ENCODE measurements at places on chromosomes 6 and 20.
A peak's percentile ranks its signal among the peaks of the same experiment; 100 is the strongest.

DNA sequence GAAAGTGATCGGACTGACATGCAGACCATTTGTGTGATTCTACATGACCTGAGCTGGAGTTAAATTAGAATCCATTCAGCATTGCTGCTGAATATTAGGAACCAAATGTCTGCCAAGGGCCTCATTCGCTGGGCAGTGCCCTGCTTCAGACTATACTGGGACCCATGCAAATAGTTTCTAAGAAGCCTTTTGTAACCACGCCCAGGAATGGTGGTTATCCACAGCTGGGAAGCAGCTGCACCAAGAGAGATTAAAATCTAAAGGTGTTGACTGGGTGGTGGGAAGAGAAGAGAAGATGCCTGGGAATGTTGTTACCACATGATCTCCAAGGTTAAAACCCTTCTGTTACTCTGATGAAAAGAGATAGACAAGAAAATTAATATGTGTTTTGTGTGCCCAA is 156.8 kb downstream of the PKHD1 start:
- DNase-seq: no peak

GRCh38 chr6:79082304-79082703 is 4.2 kb upstream of the PHIP start:
- no peak for DNase-seq

GRCh38 chr6:160382946-160383345 is 34.8 kb downstream of the SLC22A3 start:
- no peak for DNase-seq

DNA sequence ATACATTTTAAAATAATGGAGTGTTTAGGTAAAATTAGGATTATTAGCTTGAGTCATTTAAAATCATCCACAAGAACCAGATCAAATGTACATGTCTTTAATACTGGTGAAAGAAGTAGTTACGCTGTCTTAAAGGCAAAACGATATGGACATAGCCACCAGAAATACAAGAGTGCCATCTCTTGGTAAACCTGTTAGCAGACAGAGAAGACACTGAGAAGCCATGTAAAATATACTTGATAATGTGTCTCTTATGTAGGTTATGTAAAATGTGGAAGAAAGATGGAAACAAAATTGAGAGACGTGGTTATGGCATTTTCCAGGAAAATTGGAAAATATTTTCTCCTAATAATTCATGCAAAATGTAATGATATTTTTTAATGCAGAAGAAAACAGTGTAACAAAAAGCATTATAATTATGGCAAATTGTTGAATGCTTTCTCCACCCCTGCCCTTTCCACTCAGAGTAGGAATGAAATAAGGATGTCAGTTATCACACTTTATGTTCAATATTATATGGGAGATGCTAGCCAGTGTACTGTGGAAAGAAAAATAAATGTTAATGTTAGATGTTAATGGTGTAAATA is 12.2 kb upstream of the SLC17A2 start:
- no peak for DNase-seq

DNA sequence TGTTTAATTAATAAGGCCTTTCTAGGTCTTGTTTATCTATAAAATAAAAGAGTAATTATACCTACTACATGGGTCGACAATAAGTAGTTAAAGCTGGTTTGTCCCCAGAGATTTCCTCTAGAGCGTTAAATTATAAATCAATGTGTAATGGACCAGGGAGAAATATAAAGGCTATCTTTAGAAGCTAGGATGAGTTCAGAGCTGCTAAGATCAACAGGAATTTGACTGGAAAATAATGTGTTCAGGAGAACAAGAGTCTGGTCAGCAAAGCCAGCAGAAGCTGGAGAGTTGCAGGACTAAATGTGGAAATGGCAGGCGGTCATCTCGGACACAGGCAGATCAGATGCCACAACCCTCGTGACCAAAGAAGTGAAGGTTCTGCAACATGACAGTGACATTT is 428.8 kb downstream of the EPM2A start:
- no peak for DNase-seq

- DNase-seq: no peak
These were observed 10.3 kb upstream of the RAD21L1 start for GRCh38 chr20:1215386-1216170.

DNA sequence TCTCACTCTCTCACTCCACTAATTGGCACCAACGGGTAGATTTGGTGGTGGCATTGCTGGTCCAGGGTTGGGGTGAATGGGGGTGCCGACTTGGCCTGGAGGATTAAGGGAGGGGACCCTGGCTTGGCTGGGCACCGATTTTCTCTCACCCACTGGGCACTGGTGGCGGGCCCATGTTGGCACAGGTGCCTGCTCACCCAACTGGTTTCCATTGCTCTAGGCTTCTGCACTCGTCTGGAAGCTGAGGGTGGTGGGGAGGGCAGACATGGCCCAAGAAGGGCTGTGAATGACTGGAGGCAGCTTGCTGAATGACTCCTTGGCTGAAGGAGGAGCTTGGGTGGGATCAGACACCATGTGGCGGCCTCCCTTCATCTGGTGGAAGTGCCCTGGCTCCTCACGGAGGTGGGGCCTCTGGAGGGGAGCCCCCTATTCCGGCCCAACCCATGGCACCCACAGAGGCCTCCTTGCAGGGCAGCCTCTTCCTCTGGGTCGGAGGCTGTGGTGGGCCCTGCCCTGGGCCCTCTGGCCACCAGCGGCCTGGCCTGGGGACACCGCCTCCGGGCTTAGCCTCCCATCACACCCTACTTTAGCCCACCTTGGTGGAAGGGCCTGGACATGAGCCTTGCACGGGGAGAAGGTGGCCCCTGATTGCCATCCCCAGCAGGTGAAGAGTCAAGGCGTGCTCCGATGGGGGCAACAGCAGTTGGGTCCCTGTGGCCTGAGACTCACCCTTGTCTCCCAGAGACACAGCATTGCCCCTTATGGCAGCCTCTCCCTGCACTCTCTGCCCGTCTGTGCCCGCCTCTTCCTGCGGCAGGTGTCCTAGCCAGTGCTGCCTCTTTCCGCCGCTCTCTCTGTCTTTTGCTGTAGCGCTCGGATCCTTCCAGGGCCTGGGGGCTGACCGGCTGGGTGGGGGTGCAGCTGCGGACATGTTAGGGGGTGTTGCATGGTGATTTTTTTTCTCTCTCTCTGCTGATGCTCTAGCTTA is 11.2 kb downstream of the VEGFA start:
- DNase-seq: no peak

- DNase-seq: no peak
These were observed 999 bp upstream of the PIM1 start for GRCh38 chr6:37168811-37169495.

GRCh38 chr6:167137881-167138280 is 15.0 kb downstream of the CCR6 start:
- DNase-seq: no peak

- DNase-seq: no peak
These were observed 498.8 kb downstream of the CDKAL1 start for GRCh38 chr6:21033084-21033483.

- DNase-seq: no peak
These were observed 429.0 kb downstream of the PREX1 start for GRCh38 chr20:48398506-48399449.

DNA sequence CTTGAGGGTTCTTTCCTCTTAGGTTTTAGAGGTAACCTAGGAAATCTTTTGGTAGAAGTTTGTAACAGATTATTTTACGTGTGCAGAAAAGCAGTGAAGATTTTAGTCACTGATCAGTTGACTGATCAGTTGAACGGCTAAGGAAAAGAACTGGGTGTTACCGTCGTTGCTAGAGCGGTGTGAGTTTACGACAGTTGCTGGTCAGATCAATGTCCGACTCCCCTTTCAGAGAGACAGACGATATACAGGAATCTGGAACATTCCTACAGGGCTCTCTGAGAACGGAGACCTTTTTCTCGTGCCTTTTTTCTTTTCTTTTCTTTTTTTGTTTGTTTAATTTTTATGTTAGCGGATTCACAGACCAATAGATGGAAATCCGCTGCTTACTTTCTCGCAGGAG is 132.1 kb upstream of the ZNF184 start:
- no peak for DNase-seq

- no peak for DNase-seq
These were observed 1010.8 kb upstream of the EYS start for GRCh38 chr6:66717801-66718200.

DNA sequence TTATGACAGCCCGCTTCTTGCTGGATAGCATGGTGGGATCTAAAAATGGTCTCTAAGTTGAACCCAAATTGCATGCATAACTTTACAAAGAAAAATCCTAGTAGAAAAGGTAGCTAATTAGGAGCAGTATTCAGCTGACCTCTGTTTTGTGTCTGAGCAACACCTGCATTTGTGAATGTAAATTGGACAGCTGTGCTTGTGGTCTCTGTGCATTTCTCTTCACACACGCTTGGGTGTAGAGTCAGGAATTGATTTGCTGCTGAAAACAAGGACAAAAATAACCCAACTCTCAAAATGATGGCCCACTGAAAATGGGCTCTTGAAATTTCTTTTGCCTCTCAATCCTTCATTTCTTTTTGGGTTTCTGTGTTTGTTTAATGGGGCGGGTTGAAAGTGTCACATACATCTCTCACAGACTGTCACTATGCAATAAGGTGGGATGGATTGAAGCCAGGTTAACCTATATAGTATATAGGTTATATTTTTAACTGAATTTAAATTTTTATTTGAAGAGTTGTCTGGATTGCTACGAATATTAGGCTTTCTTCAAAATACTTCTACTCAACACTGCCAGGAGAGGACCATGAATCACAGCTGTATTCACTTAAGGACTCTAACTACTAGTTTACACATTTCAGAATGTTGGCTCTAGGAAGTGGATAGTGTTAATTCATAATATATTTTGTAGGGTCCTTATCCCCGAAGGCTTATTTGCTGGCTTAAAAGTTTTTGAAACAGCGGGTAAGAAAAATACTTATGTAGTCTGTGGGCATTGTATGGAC is 46.5 kb downstream of the SOBP start:
- DNase-seq: no peak

DNA sequence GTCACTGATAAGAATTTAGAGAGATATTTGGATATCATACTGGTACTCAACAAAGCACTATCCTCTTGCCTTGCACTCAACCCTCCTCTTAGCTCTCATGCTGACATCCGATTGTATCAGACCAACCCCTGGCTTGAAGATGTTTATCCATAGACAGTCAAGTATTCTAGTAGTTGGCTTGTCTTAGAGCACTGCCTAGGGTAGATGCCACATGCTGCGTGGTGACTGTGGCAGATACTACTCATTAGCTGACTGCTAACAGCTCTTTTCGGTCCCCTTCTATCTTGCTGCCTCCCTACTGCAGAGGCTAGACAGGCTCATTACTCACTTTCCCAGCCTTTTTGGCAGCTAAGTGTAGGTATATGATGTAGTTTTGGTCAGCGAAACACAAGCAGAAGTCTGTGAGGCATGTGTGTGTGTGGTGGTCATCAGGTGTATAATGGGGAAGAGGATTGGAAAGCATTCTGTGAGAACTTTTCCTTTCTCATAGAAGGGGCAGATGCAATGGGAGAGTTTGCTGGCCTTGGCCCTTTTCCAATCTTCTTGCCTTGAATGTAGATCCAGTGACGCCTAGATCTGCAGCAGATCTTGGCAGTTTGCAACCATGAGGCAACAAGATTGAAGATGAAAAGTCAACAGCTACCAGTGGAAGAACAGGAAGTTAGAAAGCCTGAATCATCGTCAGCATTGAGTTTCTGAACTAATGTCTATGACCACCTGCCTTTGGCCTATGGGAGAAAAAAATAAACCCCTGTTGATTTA is 4.4 kb upstream of the IFNGR1 start:
- DNase-seq: peak; percentile 94

- no peak for DNase-seq
These were observed 1.7 kb upstream of the DLL1 start for GRCh38 chr6:170292407-170293158.

GRCh38 chr6:78749326-78749725 is 118.0 kb upstream of the IRAK1BP1 start:
- DNase-seq: no peak

- DNase-seq: no peak
These were observed 2.5 kb downstream of the ACTL10 start for GRCh38 chr20:33669224-33669623.

DNA sequence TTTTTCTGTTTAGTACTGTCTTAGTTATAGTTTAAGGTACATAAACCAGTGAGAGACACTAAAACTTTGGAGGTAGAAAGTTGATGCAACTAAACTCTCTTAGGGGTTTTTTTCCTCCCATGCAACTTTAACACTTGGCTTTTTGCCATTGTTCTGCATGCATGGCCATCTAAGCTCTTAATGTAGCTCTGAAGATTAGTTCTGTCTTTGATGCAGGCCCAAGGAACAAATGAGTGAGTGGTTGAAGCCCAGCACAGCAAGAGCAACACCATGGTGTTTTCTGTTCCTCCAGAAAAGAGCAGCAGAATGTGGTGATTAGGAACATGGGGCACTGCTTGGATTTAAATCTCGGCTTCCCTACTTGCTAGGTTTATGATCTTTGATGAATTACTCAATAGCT is 89.3 kb downstream of the L3MBTL3 start:
- DNase-seq: no peak

- DNase-seq: no peak
These were observed 65.5 kb downstream of the DZANK1 start for GRCh38 chr20:18401305-18401704.

DNA sequence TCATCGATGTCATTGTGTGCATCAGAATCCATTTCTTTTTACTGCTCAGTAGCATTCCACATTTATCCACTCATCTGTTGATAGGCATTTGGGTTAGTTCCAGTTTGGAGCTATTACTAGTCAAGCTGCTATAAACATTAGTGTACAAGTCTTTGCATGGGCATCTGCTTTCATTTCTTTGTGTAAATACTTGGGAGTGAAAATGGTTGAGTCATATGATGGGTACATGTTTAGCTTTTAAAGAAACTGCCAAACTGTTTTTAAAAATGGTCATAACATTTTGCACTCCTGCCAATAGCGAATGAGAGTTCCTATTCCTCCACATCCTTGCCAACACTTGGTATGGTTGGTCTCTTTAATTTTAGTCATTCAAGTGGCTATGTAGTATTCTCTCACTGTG is 21.2 kb upstream of the SLC22A2 start:
- no peak for DNase-seq

- DNase-seq: peak; percentile 77
These were observed 45.5 kb upstream of the SLC23A2 start for GRCh38 chr20:5046656-5047339.

DNA sequence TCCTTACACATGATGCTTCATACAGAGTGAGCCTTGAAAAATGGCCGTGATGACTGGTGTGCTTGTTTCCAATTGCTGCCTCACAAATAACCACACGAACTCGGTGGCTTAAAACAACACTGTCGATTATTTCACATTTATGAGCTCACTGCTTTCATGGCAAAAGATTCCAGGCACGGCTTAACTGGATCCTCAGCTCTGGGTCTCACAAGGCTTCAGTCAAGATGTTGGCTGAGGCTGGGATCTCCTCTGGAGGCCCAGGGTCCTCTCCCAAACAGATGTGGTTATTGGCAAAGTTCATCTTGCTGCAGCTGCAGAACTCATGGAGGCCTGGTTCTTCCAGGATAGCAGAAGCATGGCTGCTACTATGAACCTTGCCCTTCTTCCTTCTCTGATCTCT is 144.6 kb downstream of the TFAP2C start:
- DNase-seq: no peak

- DNase-seq: no peak
These were observed 91.0 kb downstream of the COL12A1 start for GRCh38 chr6:75114806-75115205.

DNA sequence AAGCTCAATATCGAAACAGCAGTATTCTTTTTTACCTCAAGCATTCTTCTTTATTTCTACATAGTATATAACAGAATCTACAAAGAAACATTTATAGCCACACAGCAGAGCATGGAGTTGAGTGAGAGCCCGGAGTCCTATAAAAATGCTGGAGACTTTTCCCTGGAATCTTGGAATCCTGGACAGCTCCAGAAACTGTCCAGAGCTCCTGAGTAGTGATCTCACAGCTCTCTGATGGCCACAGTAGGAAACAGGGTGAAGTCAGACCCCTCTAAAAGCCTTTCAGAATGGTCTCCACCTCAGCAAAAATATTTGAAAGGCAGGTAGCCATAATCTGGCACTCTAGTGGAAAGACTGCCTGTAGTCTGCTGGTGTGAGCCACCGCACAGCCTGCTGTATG is 149.3 kb upstream of the STXBP5 start:
- no peak for DNase-seq

All from CD14-positive monocyte (primary cell).